Adrenal gland (tissue), 19 donors: ENCODE measurements at places on chromosomes 6 and 20. TPM values are rescaled to one million over a fixed set of nuclear protein-coding genes. Genes with fewer than 3 reads are reported as not detected.

SLC25A27 gene
- 5.2 TPM for total RNA-seq

OGFR gene
- 49.9 TPM for total RNA-seq

TCP11 gene
- total RNA-seq: not detected

SULF2 gene
- 23.2 TPM for total RNA-seq

BPIFB4 gene
- total RNA-seq: not detected

SUMO4 gene
- 1.5 TPM for total RNA-seq

TPD52L1 gene
- total RNA-seq: 1,121 TPM

PDYN gene
- total RNA-seq: not detected

ZC2HC1B gene
- not detected for total RNA-seq

SLC22A2 gene
- not detected for total RNA-seq

MUC22 gene
- total RNA-seq: not detected

POU5F1 gene
- total RNA-seq: not detected

EDEM2 gene
- total RNA-seq: 37.0 TPM

SSR1 gene
- total RNA-seq: 147 TPM
